ENCODE measurements at places on chromosomes 6 and 20. TPM values are rescaled to one million over a fixed set of nuclear protein-coding genes. Genes with fewer than 3 reads are reported as not detected.

DNA sequence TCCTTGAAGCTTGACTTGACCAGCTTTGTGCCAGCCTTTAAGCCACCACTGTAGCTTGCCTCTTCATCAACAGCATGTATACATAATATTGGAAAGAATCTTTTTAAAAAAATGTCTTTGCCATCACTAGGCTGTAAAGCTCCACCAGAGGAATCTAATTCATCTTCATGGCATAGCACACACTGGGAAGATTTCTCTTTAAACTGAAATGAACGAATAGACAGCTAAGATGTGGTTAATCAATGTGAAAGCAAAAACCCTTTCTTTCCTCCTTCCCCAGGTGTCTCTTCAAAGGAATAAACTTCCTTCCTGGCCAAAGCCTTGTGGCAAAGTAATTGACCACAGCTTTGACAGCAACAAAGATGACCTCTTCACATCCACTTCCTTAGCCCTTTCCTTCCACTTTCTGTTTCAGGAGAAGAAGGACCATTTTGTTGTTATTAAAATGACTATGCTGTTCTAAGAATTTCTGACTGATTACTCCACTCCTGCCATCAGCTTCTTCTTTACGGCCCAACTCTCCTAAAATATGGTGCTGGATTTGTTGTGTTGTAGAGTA is 428.7 kb upstream of the SOX4 start:
- no peaks in the 10 kb centered on the region for H3K36me3 ChIP-seq
- no peak overlapping the region for H3K27ac ChIP-seq
- peaks cover 6% of the 10 kb centered on the region for H3K4me1 ChIP-seq
- no peaks in the 10 kb centered on the region for H3K27me3 ChIP-seq
- no peak overlapping the region for H3K4me3 ChIP-seq

- H3K4me3 ChIP-seq, result no peak overlapping the region
- no peaks in the 10 kb centered on the region for H3K36me3 ChIP-seq
- H3K27me3 ChIP-seq, result no peaks in the 10 kb centered on the region
- DNase-seq, result no peak
These were observed 164.2 kb upstream of the ATXN1 start for GRCh38 chr6:16925461-16925860.

- H3K4me1 ChIP-seq, result peaks cover 12% of the 10 kb centered on the region
- no peaks in the 10 kb centered on the region for H3K27me3 ChIP-seq
- no peak for DNase-seq
- no peaks in the 10 kb centered on the region for H3K36me3 ChIP-seq
These were observed 13.9 kb downstream of the HAO1 start for GRCh38 chr20:7926323-7926722.

BMP2 gene
- 2.3 TPM for total RNA-seq

GRCh38 chr20:33835615-33836172 is 24.5 kb downstream of the CHMP4B start:
- no peak overlapping the region for H3K4me3 ChIP-seq
- no peak for DNase-seq
- no peak overlapping the region for H3K27ac ChIP-seq
- H3K36me3 ChIP-seq, result no peaks in the 10 kb centered on the region
